ENCODE measurements at places on chromosomes 13 and 19.

- DNase-seq: no peak
Measured at GRCh38 chr19:51111606-51112005, 3.4 kb upstream of the CTU1 start.

- no peak for DNase-seq
Measured at GRCh38 chr13:33859691-33860303, 41.8 kb downstream of the RFC3 start.

DNA sequence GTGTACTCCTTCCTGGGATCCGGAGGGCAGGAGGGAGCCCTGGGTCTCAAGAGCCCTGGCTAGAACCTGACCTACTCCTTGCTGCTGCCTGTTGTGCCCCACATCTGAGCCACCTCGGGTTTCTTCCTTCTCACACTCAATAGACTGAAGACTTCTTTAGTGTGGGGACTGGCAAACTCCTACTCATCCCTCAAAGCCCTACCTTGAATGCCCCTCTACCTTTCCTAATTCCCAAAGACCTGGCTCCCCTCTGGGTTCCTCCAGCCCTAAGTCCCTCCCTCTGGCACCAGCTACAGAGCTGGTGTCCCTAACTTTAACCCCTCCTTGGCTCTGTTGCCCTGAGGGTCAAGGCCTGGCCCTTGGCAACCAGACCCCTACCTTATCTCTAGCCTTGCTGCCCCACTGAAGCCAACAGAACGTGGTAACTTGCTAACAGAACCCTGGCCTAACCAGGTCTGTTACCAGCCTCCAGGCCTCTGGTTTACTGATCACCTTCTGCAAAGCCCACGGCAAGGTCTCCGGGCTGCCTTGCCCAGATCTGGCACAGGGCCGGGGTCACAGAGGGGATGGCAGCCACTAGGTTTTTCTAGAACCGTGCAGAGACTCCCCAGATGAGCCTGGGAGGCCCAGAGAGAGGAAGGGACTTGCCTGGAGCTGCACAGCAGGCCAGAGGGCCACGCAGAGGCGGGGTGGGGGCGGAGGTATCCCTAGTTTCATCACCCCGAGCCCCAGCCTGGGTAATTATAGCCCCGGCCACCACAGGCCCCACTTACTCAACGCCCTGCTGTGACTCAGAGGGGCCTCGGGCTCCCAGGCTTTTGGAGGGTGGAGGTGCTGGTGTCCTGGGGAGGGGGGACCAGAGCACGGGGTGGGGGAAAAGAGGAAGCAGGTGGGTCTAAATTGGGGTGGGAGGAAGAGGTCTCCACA, 15.3 kb downstream of the ZBTB7A start:
- DNase-seq: peak; percentile 94

DNA sequence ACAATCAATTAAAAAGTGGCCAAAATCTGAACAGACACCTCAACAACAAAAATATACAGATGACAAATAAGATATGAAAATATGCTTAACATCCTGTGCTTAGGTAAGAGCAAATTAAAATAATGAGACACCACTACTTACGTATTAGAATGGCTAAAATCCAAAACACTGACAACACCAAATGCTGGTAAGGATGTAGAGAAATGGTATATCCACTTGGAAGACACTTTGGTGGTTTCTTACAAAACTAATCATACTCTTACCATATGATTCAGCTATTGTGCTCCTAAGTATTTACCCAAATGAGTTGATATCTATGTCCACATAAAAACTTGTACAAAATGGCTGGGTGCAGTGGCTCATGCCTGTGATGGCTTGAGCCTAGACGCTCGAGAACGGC, 51.7 kb upstream of the ZNF599 start:
- DNase-seq: no peak
